ENCODE measurements at places on chromosomes 16 and 17. TPM values are rescaled to one million over a fixed set of nuclear protein-coding genes. Genes with fewer than 3 reads are reported as not detected.

DNA sequence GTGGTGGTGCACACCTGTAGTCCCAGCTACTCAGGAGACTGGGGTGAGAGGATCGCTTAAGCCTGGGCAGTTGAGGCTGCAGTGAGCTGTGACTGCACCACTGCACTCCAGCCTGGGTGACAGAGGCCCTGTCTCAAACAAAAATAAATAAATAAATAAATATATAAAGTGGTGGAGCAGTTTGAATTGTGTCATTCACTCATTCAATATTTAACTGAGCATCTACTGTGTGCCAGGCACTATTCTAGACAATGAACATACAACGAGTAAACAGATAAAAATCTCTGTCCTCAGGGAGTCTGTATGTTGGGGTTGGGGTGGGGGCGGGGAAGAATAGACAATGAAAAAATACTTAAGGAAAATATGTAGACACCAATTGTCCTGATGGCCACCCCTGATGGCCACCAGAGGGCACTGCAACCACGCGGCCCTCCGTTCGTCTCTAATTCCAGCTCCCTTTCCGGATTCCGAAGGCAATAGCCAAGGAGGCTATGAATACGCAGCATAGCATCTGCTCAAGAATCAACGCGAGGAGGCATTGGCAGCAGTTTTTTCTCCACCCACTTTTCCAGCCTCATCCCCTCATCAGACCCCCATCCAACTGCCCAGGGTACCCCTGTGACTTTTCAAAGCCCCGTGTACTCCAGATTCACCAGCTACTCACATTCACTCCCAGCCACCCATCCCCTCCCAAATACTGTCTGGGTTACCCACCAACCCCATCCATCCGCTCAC lies 21.4 kb downstream of the QPRT start:
- H3K27ac ChIP-seq: no peak overlapping the region
- H3K4me3 ChIP-seq: no peak overlapping the region
- H3K4me1 ChIP-seq: no peaks in the 10 kb centered on the region
- H3K36me3 ChIP-seq: no peaks in the 10 kb centered on the region
- DNase-seq: peak; percentile 19

GRCh38 chr16:29987371-29988085 lies 7.9 kb downstream of the HIRIP3 start:
- no peak overlapping the region for H3K4me3 ChIP-seq
- H3K27ac ChIP-seq: no peak overlapping the region
- H3K27me3 ChIP-seq: no peaks in the 10 kb centered on the region
- no peak for DNase-seq
- H3K4me1 ChIP-seq: no peaks in the 10 kb centered on the region

PPL gene
- 22.6 TPM for total RNA-seq

GRCh38 chr16:28025631-28026030 lies 37.9 kb downstream of the GSG1L start:
- H3K4me1 ChIP-seq: no peaks in the 10 kb centered on the region
- H3K27ac ChIP-seq: no peak overlapping the region
- DNase-seq: no peak
- H3K27me3 ChIP-seq: no peaks in the 10 kb centered on the region
- no peaks in the 10 kb centered on the region for H3K36me3 ChIP-seq

GRCh38 chr16:89847940-89848297 lies 19.6 kb downstream of the SPIRE2 start:
- no peaks in the 10 kb centered on the region for H3K27me3 ChIP-seq
- no peaks in the 10 kb centered on the region for H3K36me3 ChIP-seq
- DNase-seq: no peak
- no peak overlapping the region for H3K27ac ChIP-seq

ZNF469 gene
- 11.3 TPM for total RNA-seq
